ENCODE measurements at places on chromosomes 7 and 10.

DNA sequence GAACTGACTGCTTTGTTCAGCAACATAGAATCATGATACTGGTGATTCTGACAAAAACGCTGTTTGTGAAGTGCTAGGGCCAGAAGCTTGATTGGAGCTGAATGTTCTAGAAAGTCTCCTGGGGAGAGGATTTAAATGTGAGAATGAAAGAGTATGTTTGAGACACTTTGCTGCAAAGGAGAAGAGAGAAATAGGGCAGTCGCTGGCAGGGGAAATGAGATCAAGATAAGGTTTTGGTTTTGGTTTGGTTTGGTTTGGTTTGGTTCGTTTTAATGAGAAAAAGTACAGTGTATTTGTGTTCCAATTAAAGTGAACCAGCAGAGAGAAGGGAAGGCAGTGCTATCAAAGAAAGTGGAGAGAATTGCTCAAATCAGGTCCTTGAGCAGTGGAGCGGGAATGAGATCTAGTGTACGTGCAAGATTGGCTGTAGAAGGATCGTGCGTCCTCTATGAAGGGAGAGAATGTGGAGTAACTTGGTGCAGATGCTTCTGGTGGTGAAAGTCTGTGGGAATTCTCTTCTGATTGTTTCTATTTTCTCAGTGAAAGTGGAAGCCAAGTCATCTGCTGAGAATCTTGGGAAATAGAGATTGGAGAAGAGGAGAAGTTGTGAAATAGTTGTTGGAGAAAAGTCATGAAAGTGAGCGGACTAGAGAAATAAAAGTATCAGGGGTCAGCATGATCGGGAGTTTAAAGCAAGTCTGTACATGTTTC is 270.5 kb downstream of the CCDC3 start:
- DNase-seq = no peak

DNA sequence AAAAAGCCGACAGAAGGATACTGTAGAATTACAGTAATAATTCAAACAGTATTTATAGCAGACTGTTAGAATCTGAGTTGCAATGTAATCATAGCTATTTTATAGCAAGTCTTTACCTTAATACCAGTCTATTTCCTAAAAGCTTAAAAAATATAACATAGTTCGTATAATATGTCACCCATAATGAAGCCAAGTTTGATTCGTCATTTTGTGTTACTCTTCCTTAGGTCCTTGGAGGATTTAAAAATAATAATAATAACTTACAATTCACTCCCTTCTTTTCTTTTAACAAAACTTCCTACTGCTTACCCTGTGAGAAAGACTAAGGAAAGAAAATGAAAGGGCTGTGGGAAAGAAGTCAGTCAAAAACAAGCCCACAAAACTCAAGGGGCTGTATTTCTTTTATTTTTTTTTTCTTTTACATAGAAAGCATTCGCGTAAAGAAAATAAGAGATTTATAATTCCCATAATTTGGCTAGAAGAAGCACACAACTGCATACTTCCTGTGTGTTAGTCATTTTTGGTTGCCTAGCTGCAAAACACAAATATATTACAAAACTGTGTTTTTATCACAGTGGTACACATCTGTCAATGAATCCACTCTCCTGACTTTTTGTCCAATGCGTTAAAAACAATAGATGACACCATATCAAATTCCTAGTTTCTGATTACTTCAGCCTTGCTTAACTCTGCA is 187.2 kb upstream of the CELF2 start:
- no peak for DNase-seq

GRCh38 chr7:27107391-27108381 is 5.2 kb upstream of the HOXA2 start:
- no peak for DNase-seq

DNA sequence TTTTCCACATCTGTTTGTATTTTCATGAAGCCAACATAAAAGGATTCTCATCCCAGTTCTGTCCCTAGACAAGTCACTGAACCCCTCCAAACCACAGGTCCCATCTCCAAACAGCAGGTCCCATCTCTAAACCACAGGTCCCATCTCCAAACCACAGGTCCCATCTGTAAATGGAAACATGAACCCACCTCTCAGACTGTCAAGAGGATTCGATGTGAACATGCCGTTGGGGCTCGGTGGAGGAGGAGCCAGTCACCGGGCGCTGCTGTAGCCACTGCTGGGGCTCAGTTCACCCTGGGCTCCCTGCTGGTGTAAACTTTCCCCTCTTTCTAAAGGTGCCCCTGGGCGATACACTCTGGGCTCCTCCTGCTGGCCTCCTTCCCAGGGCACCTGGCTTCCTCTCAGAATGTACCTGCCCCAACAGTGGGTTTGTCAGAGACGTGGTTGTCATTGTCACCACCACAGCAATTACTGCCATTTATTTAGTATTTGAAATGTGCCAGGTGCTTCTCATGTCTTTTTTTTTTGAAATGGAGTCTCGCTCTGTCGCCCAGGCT is 13.0 kb downstream of the LHPP start:
- no peak for DNase-seq

GRCh38 chr10:19930936-19931893 is 115.0 kb downstream of the PLXDC2 start:
- DNase-seq = no peak
